NCI-H2107 (cell line): ENCODE measurements at places on chromosomes 5 and 9.

DNA sequence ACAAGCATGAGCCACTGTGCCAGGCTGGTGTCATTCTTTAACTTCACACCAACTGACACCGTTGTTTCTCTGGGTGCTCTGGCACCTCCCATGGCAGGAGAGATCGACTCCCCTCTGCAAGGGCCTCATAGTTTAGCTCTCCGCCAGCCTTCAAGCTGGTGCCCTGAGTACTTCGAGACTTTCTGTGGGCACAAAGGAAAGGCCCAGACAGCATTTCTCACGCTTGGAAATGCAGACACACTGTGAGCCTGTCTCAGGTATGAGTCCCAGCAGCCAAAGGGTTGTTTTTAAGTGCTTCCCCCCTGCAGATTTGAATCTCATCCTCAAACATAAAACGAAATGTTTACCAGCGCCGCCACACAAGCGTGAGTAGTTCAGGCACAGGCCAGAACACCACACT, 11.1 kb upstream of the TCF7 start:
- no peak for DNase-seq

DNA sequence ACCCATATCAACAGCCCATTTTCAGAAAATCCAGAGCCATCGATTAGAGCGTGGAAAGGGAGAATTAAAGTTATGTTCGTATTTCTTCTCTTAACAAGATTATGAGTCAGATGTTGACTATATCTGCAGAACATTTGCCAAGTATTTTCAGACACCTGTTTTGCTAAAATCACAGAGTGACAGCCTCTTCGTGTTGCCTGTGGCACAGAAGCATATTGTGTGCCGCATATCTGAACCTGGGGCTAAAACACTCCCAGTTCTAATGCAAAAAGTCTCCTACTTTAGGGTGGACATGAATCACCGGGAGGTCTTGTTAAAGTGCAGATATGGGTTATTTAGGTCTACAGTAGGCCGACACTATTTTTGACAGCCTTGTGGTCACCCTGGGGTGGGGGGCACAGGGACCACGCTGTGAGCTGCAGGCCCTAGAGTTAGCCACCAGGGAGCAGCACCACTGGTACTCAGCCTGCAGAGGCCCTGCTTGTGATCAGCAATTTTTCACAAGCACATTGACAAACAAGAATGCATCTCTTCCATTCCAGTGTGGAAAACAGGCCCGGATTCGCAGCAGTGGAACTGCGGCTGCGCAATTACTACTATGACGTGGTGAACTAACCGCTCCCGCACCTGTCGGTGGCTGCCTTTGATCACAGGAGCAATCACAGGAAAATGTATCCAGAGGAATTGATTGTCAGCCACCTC, 93.5 kb downstream of the SYK start:
- no peak for DNase-seq

- no peak for DNase-seq
Measured at GRCh38 chr9:107345327-107345726, 62.2 kb downstream of the RAD23B start.

DNA sequence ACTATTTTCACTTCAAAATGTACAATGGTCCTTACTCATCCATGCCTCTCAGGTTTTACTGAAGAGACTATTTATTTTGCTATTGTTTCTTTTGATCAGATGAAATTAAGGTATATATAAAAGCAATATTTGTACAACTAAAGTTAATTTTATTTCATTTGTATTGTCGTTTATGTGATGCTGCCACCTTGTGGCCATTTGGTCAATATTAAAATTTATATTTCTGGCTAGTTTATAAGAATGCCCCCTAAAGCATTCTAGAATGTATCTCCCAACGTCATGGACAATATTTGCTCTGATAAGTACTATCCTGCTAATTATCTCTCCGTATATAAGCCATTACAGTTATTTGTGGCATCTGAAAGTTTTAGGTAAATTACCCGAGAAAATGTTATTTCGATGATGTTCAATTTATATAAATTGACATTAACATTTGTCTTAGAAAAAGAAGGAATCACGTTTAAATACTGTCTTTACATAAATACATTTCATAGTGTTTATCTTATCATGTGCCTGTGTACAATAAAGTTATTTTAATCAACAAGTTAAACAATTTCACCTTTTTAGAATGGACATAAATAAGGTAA, 680.0 kb downstream of the TAF11L14 start:
- no peak for DNase-seq

DNA sequence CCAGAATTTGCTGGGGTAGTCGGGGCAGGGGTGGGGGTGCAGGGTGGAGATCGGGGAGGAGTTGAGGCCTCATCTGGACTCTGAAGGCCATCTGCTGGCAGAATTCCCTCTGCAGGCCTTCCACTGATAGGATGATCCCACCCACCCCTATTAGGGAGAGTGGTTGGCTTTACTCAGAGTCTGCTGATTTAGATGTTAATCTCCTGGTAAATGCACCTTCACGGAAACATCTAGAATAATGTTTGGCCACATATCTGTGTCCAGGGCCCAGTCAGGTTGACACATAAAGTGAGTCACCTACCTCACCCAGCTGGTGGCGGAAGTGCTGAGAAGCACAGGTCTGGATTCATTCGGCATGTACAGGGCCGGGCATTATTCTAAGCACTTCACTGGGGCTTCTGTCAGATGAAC, 50.0 kb downstream of the DAPK1 start:
- DNase-seq = no peak

GRCh38 chr5:56803025-56803424, 12.3 kb upstream of the MAP3K1 start:
- DNase-seq = no peak

- no peak for DNase-seq
Measured at GRCh38 chr5:26232706-26233105, 805.7 kb downstream of the CDH9 start.

GRCh38 chr5:135264451-135265440, 134.3 kb downstream of the MACROH2A1 start:
- no peak for DNase-seq

DNA sequence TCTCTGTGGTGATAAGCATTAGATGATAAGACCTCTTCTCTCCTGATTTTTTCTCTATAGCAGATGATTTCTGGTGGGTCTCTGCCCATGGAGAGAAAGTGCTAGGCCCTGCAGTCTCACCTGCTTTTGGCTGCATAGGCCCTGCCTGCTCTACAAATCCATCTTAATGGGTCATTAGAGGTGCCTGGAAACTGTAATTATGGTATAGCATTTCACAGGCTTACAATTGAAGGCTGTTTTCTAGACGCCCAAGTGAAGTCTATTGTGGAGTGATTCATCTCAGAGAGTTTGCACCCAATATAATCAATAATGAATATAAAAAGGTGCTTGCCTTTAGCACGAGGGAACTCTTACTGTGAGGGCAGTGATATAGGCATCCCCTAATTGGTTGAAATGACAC, 33.8 kb downstream of the NEUROG1 start:
- DNase-seq = no peak

DNA sequence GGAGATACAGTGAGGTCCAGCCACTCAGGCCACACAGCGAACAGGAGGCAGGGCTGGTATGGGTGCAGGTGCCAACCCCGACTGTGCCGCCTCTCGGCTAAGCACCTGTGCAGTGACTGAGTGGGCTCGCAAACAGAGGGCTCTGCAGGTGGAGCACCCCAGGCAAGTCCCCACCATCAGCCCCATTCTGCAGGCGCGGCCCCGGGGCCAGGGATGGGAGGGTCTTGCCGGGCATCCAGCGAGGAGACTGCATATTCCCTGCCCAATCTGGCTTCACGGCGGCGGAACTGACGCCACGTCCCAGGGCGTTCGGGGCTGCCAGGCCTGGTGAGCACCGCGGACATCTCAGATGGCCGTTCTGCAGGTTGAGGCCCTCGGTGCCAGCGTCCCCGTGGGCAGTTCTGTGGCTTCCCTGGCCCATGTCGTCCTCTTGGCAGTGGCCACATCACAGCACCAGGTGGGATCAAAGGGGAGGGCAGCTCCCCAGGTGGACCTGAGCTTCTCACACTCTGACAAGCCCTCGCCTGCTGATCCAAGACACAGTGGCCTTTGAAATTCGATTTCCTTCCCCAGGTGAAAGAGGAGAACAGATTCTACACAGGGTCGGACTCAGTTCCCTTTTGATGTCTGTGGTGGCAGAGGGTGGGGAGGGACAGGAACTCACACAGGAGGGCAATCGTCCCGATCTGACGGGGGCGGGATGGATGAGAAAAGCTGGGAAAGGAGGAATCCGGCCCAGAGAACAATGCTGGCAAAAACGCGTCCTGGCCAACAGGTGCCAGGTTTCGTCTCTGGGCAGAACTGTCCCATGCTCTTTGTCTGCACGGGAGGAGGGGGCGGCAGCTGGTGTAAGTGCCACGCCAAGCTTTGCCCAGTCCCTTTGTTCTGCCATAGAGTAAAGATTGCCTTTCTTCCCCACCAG, 18.8 kb downstream of the DBH start:
- DNase-seq = no peak

DNA sequence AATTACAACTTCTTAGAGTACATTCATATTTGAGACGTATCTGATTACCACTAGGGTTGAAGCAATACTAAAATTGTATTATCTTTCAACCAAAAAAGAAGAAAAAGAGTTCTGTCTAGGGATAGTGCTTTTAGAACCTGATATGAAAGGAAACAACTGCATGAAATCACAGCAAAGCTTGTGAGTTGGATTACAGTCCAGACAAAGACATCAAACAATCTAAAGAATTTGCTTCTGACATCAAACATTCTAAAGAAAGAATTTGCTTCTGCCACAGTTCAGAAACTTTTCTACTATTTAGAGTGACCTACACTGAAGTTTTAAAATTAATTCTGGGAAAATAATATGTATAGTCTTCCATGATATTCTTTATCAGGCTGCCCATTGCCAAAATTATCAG, 1141.1 kb upstream of the ACO1 start:
- DNase-seq = no peak

GRCh38 chr5:65916066-65916465, 10.3 kb upstream of the ERBIN start:
- no peak for DNase-seq

DNA sequence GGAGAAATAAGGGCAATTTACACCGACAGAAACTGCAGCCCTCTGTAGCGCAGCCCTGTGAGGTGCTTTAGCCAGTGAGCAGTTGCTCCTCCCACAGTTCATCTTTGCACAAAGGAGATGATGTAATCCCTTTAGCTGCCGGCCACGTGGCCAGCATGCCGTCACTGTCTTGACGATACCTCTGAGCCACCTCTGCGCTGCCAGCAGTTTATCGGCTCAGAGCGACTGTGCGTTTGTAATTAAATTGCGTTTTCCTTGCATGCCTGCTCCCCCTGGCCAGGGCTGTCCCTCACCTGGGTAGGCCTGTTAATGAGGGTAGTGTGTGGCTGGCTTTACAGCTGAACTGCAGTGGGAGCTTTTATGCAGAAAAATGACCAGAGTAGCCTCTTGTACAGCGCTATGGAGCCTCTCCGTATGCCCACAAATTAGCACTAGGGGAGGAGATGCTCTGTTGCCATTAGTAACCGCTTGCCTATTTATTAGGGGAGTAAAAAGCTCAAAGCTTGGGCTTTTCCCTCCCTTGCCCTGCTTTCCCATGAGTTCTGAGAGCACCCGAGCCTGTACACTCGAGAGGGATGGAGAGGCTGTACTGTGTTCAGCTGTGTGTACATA, 107.0 kb downstream of the TRIO start:
- DNase-seq = peak; percentile 89

- DNase-seq = no peak
Measured at GRCh38 chr5:121628783-121629182, 222.9 kb upstream of the FTMT start.

GRCh38 chr5:178328826-178329730, 96.5 kb upstream of the PHYKPL start:
- DNase-seq = no peak

GRCh38 chr5:57717555-57717954, 234.9 kb upstream of the ACTBL2 start:
- DNase-seq = no peak

- DNase-seq = no peak
Measured at GRCh38 chr5:178388386-178389025, 155.9 kb upstream of the PHYKPL start.

DNA sequence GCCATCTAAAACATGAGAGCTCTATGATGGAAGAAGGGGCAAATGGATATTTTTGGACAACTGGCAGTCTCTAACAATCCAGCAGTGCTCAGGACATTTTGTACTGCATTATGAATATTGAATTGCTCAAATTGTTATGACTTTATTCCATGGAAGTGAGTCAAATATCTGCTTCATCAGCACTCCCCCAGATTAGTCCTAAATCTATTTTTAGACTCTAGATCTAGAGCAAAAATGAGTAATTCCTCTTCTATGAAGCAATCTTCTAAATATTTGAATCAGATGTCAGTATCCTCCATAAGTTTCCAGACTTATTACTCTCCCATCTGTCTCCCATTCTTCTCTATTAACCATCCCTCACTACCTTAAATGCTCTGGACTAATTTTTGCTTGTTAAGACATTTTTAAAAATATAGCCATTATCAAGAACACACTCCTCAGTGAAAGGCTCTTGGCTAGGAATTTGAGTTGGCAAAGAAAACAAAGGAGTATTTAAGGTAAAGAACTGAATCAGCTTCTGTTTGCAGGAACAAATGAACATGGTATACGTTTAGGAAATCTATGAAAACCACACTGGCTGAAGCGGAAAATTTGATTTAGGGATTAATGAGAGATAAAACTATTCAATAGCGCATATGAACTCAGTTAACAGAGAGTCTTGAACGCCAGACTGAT, 300.9 kb downstream of the MCTP1 start:
- no peak for DNase-seq

DNA sequence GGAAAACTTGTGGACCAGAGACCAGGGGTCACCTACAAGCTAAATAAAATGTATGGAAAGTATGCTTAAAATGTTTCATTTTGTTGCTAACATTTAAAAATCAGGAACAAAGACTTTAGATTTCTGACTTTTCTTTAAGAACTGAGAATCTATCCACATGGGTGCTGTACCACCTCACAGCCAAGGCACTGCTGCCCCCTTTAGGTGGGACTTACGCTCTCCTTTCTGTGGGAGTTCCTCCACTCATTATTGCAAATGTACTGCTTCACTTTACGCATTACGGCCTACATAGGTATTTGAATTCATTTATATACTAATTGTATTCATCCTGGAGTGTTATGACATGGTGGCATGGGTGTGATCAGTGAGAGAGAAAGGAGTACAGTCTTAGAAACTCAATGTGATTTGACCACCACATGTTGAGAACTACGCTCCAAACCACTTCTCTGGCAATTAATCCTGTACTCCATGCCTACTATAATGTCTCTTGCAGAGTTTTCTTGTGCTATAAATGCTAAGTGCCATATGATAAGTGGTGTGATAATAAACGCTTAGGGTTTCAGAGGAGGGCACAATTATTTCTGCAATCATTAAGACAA, 24.7 kb upstream of the CETN3 start:
- no peak for DNase-seq

DNA sequence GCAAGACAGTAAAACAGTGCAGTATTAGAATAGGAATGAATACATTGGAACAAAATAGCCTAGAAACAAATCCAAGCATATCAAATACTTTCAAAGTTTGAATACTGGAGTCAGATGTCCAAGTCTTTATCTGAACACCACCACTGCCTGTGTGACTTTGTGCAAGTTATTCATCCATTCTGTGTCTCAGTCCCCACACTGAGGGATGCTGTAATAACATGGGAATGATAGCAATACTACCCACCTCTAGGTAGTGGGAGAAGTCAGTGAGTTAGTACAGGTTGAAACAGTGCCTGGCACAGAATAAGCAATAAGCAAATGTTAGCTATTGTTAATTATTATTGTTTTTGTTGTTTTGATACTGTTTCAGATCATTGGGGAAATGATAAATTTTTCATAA, 130.9 kb downstream of the SUSD1 start:
- DNase-seq = no peak

GRCh38 chr5:34511063-34511462, 145.1 kb upstream of the RAI14 start:
- no peak for DNase-seq
